ENCODE measurements at places on chromosomes 12 and 14. TPM values are rescaled to one million over a fixed set of nuclear protein-coding genes. Genes with fewer than 3 reads are reported as not detected.
A peak's percentile ranks its signal among the peaks of the same experiment; 100 is the strongest.

- no peak for DNase-seq
These were observed 19.4 kb downstream of the GPR19 start for GRCh38 chr12:12676605-12677004.

GRCh38 chr12:116130431-116130830 is 147.1 kb downstream of the MED13L start:
- no peak for DNase-seq

- DNase-seq, result no peak
These were observed 60.6 kb downstream of the CCDC85C start for GRCh38 chr14:99543370-99543769.

- DNase-seq, result no peak
These were observed 114.4 kb upstream of the OVCH1 start for GRCh38 chr12:29611906-29612305.

DNA sequence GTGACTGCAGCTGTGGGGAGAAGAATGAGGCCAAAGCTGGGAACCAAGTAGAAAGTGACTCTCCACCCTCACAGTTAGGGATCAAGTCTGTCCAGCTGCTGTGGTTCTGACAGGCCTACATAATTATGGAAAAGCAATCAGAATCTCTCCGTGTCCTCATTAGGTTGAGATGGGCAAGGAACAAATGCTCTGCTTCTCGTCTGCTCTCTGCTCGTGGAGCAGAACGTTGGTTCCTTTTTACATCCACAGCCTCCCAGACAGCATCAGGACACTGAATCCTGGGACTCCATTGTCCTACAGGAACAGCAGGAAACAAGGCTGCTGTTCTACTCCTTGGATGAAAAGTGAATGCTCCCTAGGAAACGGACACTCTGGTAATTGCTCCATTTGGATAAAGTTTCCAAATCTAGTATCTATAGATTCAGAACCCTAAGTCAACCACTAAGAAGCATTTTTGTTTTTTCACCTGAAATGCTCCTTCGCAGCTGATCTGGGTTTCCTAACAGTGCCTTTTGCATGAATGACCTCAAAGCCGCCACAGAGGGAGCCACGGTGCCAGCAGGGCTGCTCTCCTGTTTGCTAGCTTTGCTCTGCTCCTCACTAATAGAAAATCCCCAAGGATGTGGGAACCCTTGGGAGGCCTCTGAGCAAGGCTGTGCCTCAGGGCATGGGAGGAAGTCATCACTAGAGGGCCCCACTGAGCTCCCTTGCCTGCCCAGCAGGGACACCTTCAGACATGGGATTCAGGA is 102.0 kb downstream of the EGLN3 start:
- no peak for DNase-seq

DNA sequence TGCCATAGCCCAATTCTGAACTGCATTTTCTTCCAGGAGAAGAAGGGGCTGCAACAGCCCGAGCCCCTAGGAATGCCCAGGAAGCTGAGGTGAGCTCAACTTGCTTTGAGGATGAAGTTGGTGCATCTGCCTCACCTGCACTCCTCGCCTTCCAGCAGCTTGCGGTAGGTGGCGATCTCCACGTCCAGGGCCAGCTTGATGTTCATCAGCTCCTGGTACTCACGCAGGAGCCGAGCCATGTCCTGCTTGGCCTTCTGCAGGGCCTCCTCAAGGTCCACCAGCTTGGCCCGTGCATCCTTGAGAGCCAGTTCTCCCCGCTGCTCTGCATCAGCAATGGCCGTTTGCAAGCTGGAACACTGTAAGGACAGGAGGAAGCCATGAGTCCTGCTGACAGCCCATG is 6.0 kb downstream of the KRT75 start:
- peak; percentile 64 for DNase-seq

- no peak for DNase-seq
These were observed 86.9 kb downstream of the ANO6 start for GRCh38 chr12:45302621-45303369.

- no peak for DNase-seq
These were observed 382.5 kb downstream of the RPS29 start for GRCh38 chr14:49203676-49204075.

DNA sequence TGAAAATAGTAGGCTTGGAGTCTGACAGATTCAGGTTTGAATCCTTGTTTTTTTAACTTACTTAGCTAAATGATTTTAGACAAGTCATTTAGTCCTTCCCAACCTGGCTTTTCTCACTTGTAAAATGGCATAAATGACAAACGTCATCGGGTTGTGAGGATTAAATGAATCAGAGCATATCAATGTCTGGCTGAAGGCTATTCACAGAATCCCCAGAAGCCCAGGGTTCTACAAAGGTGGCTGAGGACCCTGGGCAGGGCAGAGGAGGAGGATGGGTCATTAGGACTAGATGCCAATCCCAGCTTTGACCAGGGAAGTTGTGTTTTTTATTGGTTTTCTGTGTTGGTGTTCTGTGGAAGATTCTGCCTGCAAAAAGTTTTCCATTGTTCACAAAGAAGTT is 7.6 kb upstream of the PTPRB start:
- DNase-seq, result no peak

- DNase-seq, result no peak
These were observed 14.0 kb downstream of the SMCO2 start for GRCh38 chr12:27460471-27460978.

The TCP11L2 gene
- 1.2 TPM for polyA plus RNA-seq

GRCh38 chr14:54577494-54577893 is 10.6 kb downstream of the SAMD4A start:
- no peak for DNase-seq

All from spleen (tissue), 13 donors.